ENCODE measurements at places on chromosomes 13 and 19.

- DNase-seq: no peak
Measured at GRCh38 chr13:112697756-112698655, 8.2 kb downstream of the ATP11A start.

- no peak for DNase-seq
Measured at GRCh38 chr19:907183-907853, 5.7 kb downstream of the R3HDM4 start.

GRCh38 chr19:18027151-18027550 lies 19.2 kb downstream of the ARRDC2 start:
- no peak for DNase-seq

DNA sequence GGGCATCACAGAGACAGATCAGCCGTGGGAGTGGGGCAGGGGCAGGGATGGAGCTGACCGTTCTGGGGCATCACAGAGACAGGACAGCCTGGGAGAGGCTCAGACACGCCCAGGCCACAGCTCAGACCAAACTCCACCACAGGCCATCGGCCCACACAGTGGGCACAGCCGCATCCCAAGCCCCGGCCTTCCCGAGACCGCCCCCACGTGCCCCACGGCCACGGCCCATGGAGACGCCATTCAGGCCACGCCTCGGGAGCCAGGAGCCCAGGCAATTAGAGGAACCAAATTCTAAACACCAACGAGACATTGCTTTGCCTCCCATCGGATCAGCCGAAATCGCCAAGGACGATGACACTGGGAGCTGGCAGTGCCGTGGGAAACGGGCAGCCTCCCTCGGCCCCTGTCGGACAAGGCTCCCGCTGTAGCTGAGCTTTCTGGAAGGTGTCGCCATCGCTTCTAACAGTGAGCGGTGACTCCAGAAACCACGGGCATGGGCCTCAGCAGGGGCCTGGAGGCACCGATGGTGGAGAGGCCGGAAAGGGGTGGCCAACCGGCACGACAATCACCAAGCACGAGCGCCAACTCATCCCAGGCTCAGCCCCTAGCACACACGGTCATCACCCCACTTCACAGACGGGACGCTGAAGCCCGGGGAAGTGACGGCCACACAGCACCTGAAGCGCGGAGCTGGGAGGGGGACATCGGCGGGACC lies 2.4 kb downstream of the PIP5K1C start:
- no peak for DNase-seq

DNA sequence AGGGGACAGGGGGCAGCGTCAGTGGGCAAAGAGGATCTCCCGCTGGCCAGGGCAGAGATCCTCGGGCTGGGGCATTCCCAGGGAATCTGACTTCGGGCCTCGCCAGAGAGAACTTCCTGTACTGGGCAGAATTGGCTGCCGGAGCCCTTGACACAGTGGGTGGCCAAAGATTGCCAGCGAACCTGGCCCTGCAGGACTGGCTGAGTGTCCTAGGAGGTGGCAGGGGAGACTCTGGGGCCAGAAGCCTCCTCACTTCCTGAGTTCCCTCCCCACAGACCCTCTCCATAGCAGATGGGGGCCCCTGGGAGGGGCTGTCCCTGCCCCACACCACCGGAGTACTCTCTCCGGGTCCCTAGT lies 19.3 kb downstream of the DPP9 start:
- DNase-seq: no peak
